ENCODE measurements at places on chromosomes 3 and 15. TPM values are rescaled to one million over a fixed set of nuclear protein-coding genes. Genes with fewer than 3 reads are reported as not detected.

GRCh38 chr15:77483425-77484140 is 62.9 kb downstream of the HMG20A start:
- no peak for DNase-seq

GRCh38 chr15:94844198-94844537 is 612.8 kb downstream of the MCTP2 start:
- DNase-seq, result no peak

GRCh38 chr3:38247366-38248035 is 18.1 kb upstream of the SLC22A13 start:
- no peak for DNase-seq

Gene SV2B
- total RNA-seq, result 0.14 TPM

DNA sequence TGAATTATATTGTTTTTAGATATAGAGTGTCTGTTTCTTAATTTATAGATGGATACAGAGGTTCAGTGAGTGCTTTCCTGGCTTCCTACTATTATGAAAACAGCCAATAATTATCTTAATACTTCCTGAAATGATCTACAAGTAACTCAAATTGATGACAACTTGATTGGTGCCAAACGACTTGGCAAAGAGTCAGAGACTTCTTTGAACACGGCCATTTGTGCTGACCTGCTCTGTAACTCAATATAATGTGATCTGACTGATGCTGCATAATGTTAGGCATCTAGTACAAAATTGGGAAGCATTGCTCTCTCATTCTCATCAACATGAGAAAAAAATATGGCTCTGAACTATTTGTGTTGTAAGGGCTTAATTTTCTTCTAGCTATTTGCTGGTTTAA is 193.9 kb downstream of the DIPK2A start:
- DNase-seq, result no peak

GRCh38 chr15:63609448-63609847 is 12.3 kb downstream of the FBXL22 start:
- DNase-seq, result no peak

Gene MUC4
- 0.96 TPM for total RNA-seq

DNA sequence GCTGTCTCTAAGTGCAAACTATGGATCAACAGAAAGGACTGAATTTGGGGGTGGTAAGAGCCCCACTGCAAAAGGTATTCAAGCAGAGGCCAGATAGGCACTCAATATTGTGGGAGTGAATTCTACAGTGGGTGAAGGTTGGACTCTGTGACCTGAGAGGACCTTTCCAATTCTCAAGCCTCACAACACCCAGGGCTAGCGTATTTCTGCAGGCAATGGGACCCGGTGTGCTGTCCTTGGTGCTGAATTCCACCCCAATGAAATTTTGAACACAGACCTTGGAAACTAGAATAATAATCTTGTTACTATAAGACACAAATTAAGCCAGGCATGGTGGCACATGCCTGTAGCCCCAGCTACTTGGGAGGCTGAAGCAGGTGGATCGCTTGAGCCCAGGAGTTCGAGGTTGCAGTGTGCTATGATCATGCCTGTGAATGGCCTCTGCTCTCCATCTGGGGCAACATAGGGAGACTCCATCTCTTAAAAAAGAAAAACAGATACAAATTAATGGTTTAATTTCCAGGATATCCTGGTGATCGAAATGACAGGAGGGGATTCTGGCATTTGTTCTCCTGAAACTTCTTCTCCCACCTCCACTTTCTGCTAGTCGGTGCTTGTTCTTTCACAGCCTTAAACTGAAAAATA is 135.4 kb downstream of the RAB11A start:
- peak; percentile 71 for DNase-seq

DNA sequence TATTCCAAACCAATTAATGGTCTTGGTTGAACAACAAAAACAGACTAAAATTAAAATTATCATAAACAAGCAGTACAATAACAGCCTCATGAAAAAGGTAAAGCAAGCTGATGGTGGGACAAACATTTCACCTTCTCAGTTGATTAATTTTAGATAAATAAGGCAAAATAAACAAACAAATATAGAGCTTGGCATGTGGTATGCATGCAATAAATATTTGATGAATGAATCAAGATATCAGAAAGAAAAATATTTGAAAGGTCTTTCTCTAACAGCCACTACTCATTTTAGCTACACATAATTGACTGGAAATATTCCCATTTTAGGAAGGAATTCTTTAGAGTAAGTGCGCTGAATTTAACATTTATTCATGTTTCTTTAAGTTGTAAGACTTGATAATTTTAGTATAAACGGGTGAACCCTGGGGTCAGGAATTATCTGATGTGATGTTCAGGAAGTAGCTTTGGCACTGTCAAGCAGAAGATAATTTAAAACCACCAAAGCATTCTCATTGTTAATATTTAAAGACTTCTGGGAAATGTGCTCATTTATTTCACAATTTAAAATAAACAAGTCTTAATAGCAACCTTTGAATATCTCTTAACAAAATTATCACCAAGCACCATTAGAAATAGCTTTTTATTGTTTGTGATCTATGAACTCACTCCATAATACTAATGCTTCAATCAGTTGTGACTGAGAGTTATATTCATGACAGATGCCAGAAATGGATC is 372.3 kb upstream of the TGFBR2 start:
- no peak for DNase-seq

Gene FEZF2
- not detected for total RNA-seq

Gene PAQR5
- 0.89 TPM for total RNA-seq

Gene XYLB
- 5.2 TPM for total RNA-seq

Gene DLL4
- 0.31 TPM for total RNA-seq

- no peak for DNase-seq
Measured at GRCh38 chr15:67944010-67944641, 104.3 kb upstream of the RNU6-1 start.

Gene ADAMTSL3
- total RNA-seq, result 13.2 TPM

GRCh38 chr3:140499114-140499757 is 178.6 kb upstream of the TRIM42 start:
- DNase-seq, result no peak

- no peak for DNase-seq
Measured at GRCh38 chr3:42519568-42519962, 17.1 kb downstream of the VIPR1 start.

DNA sequence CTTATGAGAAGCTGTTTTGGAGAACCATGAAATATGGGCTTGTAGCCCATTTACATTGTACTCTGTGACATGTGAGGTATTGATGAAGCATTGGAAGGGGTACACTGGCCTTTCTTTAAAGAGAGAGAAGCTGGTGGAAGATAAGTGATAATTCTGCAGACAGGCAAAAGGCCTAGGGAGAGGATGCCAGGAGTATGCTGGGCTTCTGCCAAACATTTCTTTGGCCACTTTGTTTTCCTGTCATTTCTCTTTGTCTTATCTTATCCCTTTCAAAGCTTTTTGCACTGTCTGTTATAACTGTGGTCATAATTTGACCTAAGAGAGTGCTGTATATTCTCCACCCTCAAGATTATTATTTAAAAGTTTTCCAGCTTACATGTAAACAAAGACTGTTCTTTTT is 109.6 kb upstream of the SEMA6D start:
- no peak for DNase-seq

Gene PRR20G
- total RNA-seq, result not detected

DNA sequence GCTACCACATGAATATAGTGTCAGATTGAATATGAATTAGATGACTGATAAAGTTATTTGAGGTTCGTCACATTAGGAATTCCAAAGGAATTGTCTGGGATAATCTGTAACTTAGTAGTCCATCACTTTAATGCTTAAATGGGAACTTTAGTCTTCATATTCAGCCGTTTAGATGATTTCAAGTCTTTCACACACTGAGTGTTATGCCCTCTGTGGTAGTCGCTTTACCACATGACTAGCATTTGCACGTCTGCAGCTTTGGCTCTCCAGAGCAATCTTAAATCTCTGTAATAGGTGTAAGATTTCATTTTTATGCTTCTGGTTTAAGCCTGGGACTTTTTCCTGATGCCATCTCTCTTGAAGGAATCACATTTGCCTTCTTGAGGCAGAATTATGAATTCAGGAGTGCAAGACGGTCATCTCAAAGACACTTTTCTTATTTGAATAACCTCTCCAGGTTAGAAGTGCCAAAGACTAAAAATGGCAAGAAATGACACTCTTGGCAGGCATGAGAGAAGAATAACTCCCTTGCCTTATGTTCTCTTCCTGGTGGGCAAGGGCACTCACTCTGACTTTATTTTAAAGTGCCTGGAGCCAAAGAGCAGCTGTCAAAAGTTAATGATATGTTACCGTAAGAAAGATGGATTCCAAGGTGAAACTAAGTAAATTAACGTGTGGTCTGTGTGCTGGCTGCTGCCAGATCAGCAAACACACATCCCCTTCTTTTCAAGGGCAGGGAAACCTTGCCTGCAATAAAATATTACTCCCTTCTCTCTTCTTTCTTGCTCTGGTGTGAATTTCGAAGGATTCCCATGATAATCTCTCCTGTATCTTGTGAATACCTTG is 153.3 kb downstream of the B3GALNT1 start:
- no peak for DNase-seq

GRCh38 chr3:25155652-25156471 is 272.2 kb upstream of the RARB start:
- DNase-seq, result no peak

DNA sequence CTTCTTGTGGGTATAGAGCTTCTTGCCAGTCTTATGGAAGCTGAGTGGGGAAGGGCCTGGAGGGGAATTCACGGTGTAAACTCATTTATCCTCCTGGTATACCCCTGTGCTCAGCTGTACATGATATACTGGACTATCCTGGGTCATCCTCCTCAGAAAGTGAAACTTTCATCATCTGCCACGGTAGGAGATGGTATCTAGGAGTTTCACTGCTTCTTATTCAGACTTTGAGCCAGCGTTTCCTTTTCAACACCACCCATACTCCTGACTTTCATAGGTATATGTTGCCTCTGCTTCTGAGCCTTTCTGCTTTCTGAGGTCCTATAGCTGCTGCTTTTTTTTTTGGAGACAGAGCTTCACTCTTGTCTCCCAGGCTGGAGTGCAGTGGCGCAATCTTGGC is 15.6 kb downstream of the SENP5 start:
- no peak for DNase-seq

- DNase-seq, result no peak
Measured at GRCh38 chr3:182814419-182815062, 21.2 kb downstream of the ATP11B start.

DNA sequence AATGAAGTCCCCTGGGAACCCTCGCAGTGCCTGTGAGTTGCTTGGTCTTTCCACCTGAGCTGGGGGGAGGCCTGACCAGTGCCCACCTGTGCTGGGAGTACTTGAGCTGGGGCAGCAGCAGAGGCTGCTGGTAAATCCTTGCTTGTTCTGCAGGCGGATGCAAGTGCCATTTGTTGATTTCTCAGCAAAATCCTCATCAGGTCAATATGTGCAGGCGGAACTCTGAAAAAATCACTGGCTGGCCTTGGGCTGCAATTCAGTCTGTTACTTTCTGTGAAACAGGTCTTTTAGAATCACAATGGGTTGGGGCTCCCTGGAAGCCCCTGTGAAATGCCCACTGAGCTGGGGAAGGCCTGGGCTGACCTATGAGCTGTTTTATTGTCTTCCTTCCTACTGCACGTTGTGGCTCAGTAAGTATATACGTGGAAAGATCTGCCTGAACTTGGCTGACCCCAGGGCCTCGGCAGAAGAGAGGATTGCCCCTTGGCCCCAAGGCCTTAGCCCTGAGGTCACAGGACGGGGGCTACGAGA is 182.0 kb upstream of the RGMA start:
- no peak for DNase-seq

DNA sequence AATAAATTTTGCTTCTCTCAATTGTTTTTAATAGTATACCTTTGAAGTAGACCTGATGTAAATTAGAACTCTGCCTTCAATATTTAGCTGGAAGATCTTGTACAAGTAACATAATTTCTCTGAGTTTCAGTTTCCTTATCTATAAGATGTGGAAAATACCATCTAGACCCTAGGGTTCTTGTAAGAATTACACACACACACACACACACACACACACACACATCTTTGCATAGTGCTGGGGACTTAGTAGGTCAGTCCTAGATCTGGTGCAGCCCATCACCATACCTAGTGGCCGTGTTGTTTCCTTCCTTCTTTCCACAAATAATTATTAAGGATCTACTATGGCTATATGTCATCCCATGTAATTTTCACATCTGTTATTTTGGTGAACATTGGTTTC is 11.0 kb downstream of the TRAT1 start:
- DNase-seq, result no peak

DNA sequence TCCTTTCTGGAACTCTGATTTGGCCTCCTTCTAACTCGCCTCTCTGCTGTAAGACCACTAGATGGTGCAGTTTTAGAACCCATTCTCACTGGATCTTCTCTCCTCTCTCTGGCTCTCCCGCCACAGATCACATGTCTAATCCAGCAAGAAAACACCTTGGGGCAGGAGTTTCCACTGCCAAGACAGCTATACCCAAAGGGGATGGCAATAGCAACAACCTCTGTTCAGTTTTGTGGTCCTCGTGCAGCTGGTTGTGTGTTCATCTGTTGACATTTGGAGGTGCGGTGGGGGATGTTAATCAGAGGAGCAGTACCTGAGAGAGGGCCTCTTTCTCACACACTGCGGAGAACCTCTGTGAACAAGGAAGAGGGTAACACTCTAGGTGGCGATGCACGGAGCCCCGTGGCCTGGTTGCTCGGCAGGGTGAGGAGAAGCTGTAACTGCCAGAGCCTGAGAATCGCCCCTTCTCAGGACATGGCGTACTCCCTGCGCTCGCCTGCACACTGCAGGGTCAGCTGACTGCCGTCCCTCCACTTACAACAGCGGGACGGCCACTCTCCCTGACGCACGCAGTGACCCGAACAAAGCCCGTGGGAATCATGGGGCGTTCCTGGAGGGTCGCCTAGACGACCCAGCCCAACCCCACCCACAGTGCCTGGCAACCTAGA is at the start of gene TEX55:
TSS of gene TEX55 (plus strand) at position 666 of the 668 bp plus-strand sequence. CDS start 25 bp downstream, outside the sequence.
- no peak for DNase-seq

DNA sequence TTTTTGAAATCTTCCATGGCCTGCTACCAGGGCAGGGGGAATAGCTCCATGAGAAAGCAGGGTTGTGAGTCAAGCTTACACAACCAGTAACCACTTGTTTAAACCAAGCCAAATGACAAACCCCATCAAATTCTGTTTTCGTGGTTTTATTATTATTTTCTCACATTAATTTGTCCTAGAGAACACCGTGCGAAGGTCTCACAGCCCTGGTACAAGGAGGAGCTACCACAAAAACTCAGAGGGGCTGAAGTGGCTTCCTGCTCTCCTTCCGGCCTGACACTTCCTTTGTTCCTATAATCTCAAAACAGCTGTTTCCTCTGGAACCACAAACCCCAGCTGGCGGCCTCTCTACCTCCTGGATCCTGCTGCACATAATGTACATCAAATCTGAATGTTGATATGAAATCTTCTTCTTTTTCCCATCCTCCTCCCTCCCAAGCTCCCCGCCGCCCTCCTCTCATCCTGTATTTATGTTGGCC is 375.9 kb downstream of the MCTP2 start:
- DNase-seq, result no peak

GRCh38 chr15:80118956-80119355 is 33.8 kb upstream of the FAH start:
- DNase-seq, result no peak

Gene CPB1
- total RNA-seq, result 11.5 TPM

DNA sequence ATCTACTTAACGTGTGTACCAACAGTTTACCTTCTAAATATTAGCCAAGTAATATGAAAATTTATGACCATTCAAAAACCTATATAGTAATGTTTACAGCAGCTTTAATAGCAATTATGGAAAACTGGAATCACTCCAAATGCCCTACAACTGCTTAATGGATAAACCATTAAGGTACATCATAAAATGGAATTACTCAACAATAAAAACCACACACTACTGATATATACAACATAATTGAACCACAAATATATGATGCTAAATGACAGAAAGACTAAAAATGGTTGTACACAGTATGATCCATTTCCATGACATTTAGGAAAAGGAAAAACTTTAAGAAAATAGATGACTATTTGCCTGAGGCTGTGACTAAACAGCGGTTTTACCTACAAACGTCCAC is 467.1 kb upstream of the EPHA6 start:
- no peak for DNase-seq

- no peak for DNase-seq
Measured at GRCh38 chr3:9769012-9769411, 735 bp downstream of the CAMK1 start.
